ENCODE measurements at places on chromosomes 11 and 22. TPM values are rescaled to one million over a fixed set of nuclear protein-coding genes. Genes with fewer than 3 reads are reported as not detected.

Gene SYT7
- 9.2 TPM for total RNA-seq

Gene KRTAP5-1
- not detected for total RNA-seq

Gene MYRF
- total RNA-seq, result 0.17 TPM

Gene SYTL2
- 39.8 TPM for total RNA-seq

Gene POU2AF3
- 0.26 TPM for total RNA-seq

Gene SLC22A9
- total RNA-seq, result not detected

Gene PNPLA3
- 3.6 TPM for total RNA-seq

All from fibroblast of lung (primary cell).